Naive thymus-derived CD8-positive, alpha-beta T cell (primary cell): ENCODE measurements at places on chromosomes 1 and 21.

DNA sequence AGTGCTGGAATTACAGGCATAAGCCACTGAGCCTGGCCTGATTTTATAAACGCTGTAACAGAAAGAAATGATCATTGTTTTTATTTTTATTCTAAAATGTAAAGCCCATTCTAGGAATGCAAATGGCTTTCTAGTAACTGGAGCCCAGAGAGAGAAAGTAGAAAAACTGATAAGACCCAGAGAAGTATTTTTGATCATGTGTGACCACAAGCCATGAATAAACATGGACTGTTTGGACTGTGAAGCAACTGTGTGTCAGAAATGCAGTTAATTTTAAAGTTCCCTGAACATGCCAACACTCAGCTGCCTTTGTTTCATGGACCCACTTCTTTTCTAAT lies 39.7 kb downstream of the EIF2B3 start:
- no peak for DNase-seq

DNA sequence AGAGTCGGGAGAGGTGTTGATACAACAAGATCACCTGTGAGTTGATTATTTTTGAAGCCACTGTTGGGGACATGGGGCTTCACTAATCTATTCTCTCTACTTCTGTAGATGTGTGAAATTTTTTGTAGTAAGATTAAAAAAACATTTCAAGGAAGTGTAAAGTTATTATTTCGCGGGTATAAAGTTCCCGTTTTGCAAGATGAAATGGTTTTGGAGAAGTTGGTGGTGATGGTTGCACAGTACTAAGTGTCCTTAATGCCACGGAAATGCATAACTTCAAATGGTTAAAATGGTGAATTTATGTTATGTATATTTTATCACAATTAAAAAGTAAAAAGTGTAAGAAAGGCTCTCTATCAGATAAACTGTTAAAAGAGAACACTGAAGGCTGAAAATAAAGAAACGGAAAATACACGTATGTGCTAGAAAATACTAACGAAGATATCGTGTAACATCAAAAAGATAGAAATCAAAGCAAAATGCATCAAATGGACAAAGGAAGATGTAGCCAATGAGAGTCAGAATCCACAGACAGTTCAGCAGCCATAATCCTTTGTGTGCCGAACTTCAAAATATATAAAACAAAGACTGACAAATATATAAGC lies 2.9 kb upstream of the ITGB2 start:
- DNase-seq: no peak

DNA sequence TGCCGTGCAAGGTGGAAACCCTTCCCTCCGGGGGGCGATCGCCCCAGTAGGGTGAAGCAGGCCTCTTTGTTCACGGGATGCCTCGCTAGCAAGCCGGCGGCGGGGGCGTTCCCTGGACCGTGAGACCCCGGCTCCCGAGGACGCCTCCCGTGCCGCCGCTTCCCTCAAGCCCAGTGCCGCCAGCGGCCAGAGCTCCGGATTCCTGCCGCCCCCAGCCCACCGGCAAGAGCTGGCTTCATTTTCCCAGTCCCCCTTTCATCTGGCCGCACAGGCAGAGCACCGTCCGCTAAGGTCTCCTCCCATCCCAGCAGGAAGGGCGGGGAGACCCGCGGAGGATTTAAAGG lies 16.3 kb downstream of the IER5 start:
- DNase-seq: peak; percentile 31

DNA sequence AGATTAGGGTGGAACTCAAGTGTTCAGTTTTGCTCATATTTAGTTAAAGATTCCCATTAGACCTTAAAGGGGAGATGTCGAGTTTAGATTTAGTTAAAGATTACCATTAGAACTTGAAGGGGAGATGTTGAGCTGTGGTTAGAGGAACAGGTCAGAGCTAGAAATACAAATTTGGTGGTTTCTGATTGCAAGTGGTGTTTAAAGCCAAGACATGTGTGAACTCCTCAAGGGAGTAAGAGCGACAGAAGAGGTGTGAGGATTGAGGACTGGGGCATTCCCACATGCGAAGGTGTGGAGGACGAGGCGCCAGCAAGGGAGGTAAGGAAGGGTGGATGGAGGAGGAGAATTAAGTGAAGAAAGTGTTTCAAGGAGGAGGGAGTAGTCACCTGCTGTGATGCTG lies 168.6 kb downstream of the IER5 start:
- no peak for DNase-seq

DNA sequence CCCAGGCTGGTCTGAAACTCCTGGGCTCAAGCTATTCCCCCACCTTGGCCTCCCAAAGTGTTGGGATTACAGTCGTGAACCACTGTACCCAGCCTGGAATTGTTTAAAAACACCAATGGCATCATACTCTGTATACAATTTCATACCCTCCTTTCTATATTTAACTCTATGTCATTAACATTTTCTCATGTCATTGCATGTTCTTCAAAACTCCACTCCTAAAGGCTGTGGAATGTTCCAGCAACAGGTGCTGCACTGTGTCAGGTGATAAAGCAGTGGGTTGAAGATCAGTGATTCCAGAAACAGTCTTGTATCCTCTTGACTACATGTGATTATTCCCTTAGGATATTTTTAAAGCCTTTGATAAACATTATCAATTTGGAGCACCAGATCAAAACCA lies 36.7 kb upstream of the GRHL3 start:
- DNase-seq: no peak

- DNase-seq: no peak
Observed at GRCh38 chr21:46154155-46154954, 1.0 kb downstream of the FTCD start.

GRCh38 chr1:61865646-61866220 lies 123.5 kb downstream of the PATJ start:
- no peak for DNase-seq

GRCh38 chr1:8867878-8868567 lies 10.5 kb downstream of the ENO1 start:
- no peak for DNase-seq

- DNase-seq: no peak
Observed at GRCh38 chr21:15020797-15021196, 44.0 kb downstream of the NRIP1 start.

- no peak for DNase-seq
Observed at GRCh38 chr21:28431527-28432200, 561.0 kb downstream of the LTN1 start.

GRCh38 chr1:8211883-8212579 lies 105.9 kb upstream of the SLC45A1 start:
- DNase-seq: no peak

GRCh38 chr1:202164271-202165037 lies 4.1 kb upstream of the PTPN7 start:
- peak; percentile 66 for DNase-seq

GRCh38 chr1:228318823-228319241 lies 87.8 kb downstream of the TRIM11 start:
- no peak for DNase-seq

DNA sequence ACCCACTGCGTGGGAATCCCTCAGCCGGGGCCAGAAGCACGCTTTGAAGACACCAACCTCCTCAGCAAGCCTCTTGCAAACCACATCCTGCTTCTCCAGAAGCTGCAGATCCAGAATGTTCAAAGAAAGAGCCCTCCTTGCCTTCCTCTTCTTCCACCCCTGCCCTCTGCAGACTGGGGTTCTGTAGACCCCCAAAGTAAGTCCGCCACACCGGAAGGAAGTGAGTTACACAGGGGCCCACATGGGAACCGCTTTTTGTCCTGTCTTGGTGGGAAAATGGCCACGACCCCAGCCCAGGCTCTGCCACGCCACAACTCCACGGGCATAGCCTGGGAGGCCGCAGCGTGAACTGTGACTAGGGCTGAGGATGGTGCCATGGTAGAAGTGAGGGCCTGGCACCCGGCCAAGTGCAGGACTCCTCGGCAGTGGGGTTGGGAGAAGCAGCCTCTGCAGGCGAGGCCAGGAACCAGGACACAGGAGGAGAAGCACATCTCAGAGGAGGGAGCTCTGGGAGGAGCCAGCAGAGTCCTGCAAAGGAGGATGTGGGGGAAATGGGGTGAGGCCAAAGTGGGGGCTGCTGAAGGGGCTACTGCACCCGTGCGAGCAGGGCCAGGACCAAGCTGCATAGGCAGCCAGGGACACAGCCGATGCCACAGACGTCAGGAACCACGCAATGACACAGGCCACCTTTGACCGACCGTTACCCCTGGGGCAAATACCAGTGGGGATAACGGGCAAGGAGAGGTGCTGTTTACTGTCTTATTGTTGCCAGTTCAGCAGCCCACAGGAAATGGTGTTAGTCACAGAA lies 30.9 kb downstream of the PDE9A start:
- DNase-seq: peak; percentile 57
